ENCODE measurements at places on chromosomes 1 and 21.

GRCh38 chr21:46254208-46254975 is 25.8 kb upstream of the LSS start:
- DNase-seq, result no peak

DNA sequence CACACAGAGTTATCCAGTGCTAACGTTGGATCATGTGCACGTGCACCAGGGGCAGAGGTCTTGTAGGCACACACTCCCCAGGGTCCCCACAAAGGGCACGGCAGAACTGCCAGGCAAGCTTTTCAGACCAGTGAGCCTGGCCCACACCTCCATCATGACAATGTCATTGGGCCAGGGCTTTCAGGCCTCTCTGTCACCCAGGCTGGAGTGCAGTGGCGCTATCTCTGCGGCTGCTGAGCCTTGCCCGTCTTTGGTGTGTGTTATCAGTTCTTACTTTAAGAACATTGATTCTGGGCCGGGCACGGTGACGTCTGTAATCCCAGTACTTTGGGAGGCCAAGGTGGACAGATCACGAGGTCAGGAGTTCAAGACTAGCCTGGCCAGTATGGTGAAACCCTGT is 44.2 kb downstream of the PKNOX1 start:
- DNase-seq, result no peak

DNA sequence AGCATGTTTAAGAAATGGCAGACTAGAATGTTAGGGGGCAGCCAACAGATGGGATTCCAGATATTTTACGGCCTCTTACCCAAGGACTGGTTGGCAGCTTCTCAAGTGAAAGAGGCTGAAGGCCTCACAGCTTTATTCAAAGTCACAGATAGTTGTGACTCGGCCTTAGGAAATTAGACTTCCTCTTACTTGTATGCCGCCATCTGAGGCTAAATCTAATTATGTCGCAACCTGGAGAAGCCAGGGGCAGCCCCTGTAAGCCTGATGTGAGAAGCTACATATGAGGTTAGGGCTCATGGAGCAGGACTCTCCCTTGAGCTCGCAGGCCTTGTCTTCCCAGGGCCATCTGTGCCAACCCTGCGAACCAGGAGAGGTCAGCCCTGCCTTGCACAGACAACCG is 352.5 kb downstream of the HHAT start:
- DNase-seq, result no peak

DNA sequence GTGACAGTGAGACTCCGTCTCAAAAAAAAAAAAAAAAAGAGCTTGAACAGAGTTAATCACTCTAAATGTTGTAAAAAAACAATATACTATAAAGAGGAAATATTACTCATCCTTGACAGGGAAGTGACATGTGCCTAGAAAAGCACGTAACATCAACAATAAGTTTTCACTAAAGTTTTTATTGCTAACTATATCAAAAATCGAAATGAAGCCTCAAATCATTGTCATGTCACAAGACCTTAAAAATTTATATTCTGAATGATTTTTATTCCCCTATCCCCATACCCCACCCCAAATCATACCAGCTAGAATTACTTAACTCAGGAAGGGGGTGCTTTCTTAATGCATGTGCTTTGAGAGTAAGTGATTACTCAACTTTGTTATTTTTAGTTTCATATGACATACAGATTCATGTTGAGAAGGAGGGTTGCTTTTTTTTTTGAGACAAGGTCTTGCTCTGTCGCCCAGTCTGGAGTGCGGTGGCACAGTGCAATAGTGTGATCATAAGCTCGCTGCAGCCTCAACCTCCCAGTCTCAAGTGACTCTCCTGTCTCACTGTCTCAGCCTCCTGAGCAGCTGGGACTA is 53.6 kb upstream of the MUTYH start:
- DNase-seq, result no peak

DNA sequence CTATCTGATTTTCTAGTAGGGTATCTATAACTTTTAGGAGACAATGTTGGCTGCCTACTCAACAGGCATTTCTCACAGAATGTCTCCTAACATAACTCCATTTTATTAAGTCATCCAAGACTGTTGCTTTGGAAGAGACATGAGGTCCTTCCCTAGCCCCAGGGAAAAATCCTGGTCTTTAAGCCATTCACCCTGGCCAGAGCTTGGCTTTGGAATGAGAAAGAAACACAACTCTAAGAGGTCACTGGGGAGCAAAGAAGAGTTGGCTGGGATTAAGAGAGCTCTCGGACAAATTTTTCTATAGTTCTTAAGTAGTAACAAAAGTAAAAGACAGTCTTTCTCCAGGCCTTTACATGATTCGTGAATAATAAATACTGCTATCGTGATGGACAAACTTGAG is 57.9 kb downstream of the PCNX2 start:
- DNase-seq, result no peak

DNA sequence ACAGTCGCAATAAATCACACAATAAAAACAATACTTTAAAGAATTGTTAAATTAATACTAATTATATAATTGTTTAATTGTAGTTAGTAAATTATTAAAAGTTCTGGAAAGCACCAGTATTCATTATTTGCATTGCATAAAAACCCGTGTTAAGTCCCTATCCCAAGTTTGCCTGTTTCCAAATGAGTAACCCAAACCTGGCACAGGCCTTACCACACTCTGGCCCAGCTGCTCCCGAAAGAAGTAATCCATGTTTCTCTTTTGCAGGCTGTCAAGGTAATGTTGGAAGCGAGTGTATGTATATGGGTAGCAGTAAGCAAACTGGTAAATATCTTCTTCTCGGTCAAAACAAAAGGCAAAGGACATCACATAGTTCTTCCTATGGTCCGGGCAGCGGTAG is 268.7 kb upstream of the BEND5 start:
- DNase-seq, result no peak

DNA sequence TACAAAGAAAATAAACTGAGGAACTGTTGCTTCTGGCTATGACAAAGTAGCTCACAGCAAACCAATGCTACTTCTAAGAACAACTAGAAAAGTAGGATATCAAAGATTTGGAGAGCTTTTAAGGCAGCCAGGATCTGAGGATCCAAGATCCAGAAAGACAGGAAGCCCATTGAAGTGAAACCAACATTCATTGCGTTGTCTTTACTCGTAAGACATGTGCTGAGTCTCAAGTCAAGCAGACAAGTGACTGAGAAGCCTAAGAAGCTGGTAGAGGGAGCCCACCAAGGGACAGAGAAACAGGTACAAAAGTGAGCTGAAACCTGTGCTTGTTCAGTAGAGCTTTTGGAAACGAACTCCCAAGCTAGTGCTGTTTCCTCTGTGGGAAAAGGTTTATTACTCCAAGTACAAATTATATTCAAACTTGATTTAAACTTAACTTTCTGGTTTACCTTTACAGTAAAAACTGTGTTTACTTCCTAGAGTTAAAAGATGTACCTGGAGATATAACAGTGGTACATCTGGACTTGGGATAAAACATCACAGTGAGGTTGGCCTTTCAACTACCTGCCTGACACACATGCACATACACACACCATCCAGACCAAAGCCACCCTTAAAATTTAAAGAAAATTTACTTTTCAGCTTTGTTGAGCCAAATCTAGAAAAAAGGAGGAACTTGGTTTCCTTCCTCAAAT is 41.2 kb downstream of the NME7 start:
- DNase-seq, result no peak

- no peak for DNase-seq
These were observed 292.0 kb downstream of the DUSP10 start for GRCh38 chr1:221449801-221450470.

DNA sequence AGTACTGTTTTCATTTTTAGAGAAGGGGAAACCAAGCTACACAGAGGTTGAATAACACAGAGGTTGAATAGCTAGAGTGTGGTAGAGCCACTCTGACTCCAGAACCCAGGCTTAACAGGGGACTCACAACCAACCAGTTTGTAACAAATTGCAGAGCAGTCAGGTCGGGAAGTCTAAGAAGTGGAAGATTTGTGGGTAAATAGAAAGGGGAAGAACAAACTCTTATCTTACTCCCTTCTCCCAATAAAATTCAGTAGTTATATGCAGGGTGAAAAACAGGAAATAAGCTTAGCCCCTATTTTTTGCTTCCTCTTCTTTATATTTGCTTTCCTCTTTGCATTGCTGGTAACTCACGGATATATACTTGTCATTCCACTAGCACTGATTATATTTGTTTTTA is 23.2 kb downstream of the CDC42 start:
- no peak for DNase-seq

GRCh38 chr1:226697929-226698544 is 41.0 kb downstream of the ITPKB start:
- no peak for DNase-seq

GRCh38 chr21:41290106-41290799 is 26.3 kb upstream of the FAM3B start:
- no peak for DNase-seq

- DNase-seq, result no peak
These were observed 58.8 kb upstream of the ZNF644 start for GRCh38 chr1:91080650-91081049.

GRCh38 chr1:65138524-65138923 is 9.5 kb upstream of the AK4 start:
- no peak for DNase-seq

- DNase-seq, result no peak
These were observed 1.7 kb downstream of the H3-3A start for GRCh38 chr1:226063977-226064815.

DNA sequence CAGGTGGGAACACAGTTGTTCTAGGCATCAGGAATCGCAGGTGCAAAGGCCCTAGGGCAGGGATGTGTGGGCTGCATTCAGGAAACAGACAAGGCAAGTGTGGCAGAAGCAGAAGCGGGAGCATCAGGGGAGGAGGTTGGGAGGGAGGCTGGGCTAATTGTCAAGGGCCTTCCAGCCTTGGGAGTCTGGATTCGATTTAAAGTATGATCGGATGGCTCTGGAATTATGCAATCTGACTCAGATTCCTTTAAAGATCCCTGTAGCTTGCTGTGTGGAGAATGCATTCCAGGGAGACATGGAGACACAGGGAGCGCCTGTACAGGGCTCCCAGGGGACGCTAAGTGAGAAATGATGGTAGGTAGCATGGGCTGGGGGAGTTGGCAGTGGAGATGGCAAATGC is 86.5 kb downstream of the LACTBL1 start:
- DNase-seq, result no peak

DNA sequence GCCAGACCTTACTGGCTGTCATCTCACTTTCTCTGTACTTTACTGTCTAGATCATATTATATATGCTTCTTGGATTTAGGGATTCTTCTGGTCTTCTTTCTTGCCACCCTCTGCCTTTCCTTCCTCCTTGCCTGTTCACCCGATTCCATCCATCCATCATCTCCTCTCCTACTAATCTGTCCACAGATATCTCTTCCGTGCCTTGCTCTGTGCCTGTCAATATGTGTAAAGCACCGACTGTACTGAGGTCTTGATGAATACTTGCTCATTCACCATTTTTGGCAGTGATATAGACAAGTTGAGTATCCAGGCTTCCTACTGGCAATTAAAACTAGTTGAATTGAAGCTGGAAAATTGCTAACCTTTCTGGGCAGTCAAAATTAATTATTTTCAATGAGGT is 8.1 kb downstream of the FMN2 start:
- DNase-seq, result no peak

DNA sequence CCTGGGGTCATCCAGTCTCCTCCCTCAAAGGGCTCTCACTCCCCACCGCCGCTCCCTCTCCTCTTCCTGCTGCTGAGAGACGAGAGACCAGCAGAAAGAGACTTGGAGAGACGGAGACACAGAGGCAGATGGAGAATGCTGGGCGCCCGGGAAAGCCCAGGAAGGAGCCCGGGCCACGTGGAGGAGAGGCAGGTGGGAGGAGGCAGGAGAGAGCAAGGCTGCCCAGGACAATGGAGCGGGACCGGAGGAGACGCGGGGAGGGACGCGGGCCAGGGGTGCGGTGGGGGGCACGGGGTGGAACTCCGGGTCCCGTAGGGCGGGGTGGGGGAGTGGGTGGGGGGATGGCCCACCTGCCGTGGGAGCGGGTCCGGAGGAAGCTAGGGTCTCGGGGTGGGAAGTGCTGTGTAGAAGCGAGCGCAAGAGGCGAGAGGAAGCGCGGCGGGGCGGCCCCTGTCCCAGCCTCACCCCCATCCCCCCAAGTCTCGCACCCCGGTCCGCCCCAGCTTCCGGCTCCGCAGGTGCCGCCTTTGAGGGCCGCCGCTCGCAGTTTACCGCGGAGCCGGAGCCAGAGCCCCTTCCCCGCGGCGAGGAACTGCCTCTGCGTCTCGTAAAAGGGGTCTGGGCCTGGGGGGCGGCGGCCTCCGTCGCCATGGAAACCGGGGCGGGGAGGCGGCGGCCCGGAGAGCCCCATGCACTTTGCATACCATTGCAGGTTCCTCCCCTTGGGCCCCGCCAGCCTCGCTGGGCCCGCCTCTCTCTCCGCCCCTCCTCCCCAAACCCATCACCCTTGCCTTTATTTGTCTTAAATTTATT is 11.7 kb upstream of the EPHA2 start:
- peak; percentile 55 for DNase-seq

GRCh38 chr1:91876040-91876470 is 9.9 kb downstream of the TGFBR3 start:
- DNase-seq, result peak; percentile 23

- DNase-seq, result no peak
These were observed 538 bp upstream of the RCAN1 start for GRCh38 chr21:34615487-34615814.

GRCh38 chr1:1628754-1629429 is 3.1 kb upstream of the MMP23B start:
- no peak for DNase-seq
